SK-MEL-5 (cell line): ENCODE measurements at places on chromosomes 1 and 21. TPM values are rescaled to one million over a fixed set of nuclear protein-coding genes. Genes with fewer than 3 reads are reported as not detected.

- peak; percentile 82 for DNase-seq
Measured at GRCh38 chr1:107277022-107277421, 136.2 kb downstream of the NTNG1 start.

GRCh38 chr1:61539720-61540462, 185.1 kb downstream of the TM2D1 start:
- DNase-seq = no peak

DNA sequence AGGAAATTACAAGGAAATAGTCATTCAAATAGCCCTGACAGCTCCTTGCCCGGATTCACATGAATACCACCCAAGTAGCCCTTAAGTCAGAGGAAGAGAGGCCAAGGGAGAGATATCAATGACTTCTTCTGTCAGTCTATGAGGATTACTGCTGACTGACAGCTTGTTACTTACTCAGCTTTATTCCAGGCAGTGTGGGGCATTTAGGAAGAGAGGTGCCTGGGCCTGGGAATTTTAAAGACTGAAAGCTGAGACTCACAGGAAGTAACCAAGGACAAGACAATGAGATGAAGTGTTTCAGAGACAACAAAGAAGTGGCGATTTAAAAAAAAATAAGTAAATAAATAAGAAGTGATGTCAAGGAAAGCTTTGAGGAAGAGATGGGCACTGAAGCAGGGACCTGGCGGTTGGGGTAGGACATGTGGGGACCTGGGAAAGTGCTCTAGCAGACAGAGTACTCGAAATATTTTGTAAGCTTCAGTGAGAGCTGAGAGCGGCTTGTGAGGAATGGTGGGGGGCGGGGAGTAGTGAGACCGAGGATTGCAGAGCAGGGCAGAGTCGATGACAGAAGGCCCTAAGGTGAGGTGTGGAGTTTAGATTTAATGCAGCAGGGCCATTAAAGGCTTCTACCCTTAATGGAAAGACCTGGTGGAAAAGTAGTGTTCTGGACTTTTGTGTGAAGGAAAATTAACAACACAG, 58.9 kb downstream of the ST3GAL3 start:
- peak; percentile 10 for DNase-seq

DNA sequence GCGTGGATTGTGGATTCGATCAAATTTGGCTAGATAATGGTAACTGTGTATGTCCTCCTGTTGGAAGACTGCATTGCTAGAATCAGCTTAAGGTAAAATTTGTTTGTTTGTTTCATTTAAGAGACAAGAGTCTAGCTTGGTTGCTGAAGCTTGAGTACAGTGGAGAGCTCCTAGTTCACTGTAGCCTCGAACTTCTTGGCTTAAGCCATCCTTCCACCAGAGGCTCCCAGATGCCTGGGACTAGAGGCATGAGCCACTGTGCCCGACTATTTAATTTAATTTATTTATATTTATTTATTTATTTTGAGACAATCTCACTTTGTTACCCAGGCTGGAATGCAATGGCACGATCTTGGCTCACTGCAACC, 1.5 kb downstream of the PHACTR4 start:
- DNase-seq = no peak

GRCh38 chr1:26811057-26811456, 15.4 kb upstream of the ZDHHC18 start:
- DNase-seq = no peak

DNA sequence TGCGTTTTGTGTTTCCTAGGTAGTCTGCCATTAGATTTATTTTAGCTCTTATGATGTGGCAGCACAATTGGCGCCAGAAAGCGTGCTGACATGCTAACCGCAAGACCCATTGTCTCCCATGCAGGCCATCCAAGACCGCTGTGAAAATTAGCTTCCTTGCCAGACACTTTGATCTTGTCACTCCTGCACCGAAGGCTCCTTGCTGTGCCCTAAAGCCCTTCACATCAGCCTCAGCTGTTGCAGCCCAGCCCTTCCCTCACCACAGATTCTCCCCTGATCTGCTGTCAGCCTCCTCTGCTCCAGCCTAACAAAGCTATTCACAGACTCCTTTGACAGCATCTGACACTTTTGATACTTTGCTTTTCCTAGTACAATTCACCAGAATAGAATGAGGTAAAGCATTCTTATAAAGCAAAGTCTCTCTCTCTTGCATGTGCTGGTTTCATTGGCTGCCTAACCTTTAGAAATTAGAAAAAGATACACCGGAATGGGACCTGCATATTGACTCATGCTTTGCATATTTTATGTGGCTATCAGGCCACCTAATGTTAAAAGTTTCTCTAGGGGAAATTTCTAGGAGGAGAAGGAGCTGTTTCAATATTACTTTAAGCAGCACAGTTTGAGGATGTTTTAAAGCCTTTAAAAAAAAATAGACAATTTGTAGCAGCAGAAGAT, 280.3 kb upstream of the FMN2 start:
- no peak for DNase-seq

GRCh38 chr1:174999936-175000696, at the start of gene CACYBP:
TSS of gene CACYBP (plus strand) at chr1:174999947. CDS start at chr1:175000181, 234 bp downstream.
- peak; percentile 36 for DNase-seq

DNA sequence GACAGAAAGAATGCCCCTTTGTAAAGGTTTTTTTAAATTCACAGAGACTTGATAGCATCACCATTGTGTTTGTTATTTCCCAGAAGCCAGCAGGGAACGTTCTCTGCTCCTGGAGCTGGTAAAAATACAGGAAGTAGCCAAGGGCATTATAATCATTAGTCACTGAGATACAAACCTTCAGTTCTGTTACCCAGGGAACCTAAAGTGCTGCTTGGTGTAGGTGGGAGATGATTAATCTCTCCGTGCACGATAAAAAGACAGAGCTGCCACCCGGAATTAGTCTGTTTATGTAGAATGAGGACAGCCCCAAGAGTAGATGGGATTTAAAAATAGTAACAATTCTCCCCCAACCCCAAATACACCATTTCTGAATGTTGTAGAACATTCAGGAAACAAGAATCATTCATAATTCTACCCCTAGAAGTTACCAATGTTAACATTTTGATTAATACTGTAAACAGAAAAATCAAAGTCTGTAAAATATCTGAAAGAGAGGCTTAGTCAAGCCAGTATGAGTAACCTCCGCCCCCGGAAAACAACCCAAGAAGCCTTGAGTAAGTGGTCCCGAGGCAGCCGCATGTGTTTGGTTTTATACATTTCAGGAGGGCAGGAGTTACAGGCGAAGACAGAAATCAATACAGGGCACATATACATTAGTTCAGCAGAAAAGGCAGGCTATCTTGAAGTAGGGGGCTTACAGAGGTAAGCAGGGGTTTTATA, 45.3 kb upstream of the CTBS start:
- DNase-seq = peak; percentile 27

GRCh38 chr1:207088701-207089626, at the start of gene C4BPB:
TSS of gene C4BPB (plus strand) at chr1:207088860. CDS start at chr1:207089532, 672 bp downstream.
- no peak for DNase-seq

GRCh38 chr1:151047925-151048644, 534 bp downstream of the C1orf56 start:
- peak; percentile 79 for DNase-seq

DNA sequence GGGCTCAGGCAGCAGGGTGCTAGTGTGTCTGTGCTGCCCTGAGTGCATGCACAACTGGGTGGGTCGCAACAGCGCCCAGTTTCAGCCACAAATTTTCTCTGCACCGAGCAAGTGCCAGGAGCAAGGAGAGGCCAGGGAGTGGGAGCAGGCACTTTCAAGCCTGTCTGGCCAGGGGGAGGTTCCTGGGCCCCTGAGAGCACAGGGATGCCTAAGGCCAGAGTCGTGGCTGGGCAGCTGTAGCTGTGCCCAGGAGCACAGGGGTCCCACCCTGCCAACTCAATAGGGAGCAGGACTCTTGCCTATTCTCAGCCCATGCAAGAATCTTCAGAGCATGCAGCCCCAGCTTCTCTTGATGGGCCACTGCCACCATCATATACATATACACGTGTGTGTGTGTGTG, 1577.4 kb downstream of the KCNT2 start:
- DNase-seq = no peak

- DNase-seq = peak; percentile 96
Measured at GRCh38 chr1:222784371-222784770, 30.5 kb upstream of the DISP1 start.

- DNase-seq = no peak
Measured at GRCh38 chr1:164664127-164664526, 105.1 kb downstream of the PBX1 start.

GRCh38 chr1:184051485-184052193, at the start of gene TSEN15:
TSS of gene TSEN15 (plus strand) at chr1:184051730. CDS start at chr1:184051756, 26 bp downstream.
- peak; percentile 84 for DNase-seq

- DNase-seq = no peak
Measured at GRCh38 chr1:202596638-202597037, 113.6 kb downstream of the SYT2 start.

GRCh38 chr1:160129046-160129445, 13.5 kb downstream of the ATP1A2 start:
- DNase-seq = no peak

DNA sequence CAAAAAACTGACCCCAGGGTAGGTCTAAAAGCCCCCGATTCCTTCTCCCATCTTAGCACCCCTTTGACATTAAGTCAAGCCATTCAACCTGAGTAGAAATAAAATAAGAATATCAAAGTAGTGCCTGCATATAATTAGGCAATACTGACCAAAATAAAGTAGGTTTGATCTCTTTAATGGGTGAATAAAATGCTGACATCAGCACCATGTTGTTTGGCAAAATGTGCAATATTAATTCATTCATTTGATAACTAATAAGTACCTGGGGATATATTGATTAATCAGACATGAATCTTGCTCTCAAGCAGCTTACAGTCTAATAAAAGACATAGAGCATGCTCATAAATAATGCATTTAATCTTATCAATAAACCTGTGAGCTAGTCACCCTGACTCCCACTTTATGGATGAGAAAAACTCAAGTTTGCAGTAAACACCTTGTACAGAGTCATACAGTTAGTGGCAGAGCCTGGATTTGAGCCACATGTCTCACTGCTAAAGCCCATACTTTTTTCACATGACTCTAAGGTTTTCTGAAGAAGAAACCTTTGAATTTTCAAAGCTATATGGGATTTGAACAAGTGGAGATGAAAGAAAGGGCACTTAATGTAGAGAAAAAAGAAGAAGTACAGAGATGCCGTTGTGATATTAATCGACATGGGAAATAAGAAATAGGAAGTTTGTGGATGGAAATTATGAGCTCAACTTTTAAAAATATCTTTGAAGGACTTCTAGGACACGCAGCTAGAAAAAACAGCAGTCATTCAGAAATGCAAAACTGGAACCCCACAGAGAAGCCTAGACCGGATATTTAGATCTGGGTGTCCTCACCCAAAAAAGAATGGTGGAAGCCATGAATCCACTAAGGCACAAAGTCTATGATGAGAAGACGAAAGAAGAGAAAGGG, 183.9 kb downstream of the TOMM20 start:
- DNase-seq = no peak

DNA sequence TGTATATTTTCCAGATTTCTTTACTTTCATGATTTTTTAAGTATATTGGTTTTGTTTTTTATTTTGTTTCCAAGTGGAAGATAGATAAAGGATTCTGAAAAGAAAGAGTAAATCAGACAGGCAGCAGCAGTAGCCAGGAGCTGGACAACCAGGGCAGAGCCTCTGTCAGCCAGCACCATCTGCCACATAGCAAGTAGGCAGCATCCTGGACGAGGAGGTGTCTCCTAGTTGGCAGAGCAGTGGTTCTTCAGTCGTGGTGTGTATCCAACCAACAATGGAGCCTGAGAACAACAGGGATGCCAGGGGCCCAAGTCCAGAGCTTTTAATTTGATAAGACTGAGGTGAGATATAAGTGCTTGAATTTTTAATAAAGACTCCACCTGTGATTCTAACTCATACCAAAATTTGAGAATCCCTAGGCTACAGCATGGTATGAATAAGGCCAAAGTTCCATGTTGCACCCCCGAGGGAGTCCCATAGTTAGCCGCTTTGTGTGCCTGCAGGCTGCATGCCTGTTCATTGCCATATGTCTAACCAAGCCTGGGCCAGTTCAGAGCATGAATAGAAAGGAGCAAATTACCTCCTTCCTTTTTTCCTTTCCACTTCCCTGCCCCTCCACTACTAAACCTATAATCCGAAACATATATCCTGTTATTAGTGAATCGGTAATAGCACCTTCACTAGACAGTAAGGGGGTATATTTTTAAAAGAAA, 153.2 kb downstream of the NTNG1 start:
- DNase-seq = no peak

DNA sequence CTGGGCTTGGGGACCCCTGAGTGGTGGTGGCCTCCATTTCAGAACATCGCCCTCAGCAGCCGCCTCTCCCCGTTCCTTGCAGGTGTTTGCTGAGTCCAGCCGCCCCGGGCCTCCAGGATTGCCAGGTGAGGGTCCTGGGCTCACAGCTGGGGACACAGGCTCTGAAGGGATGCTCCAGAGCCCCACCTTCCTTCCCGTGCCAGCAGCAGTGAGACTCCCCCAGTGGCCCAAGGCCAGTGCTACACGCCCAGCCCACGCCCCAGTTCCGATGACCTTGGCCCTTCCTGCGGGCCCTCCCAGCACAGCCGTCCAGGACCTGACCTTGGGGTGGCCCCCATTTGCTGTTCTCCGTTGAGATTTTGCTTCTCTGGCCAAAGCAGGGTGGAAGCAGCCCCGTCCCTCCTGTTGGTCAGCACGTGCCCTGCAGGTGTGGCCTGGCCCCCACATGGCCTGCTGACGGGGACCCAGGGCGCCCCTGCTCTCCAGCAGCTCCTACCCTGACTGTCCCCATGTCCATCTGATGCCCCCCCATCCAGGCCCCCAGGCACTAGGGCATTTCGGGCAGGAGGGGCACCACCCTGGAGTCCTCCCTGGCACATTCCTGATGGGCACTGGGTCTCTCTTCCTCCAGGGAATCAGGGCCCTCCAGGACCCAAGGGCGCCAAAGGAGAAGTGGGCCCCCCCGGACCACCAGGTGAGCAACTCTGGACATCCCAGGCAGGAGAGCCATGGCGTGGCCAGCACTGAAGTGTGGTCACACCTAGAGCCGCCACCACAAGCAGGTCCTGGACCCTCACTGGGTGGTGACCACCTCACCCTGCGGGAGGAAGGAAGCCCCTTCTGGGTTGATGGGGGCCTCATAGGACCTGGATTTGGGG, 45.0 kb downstream of the SLC19A1 start:
- no peak for DNase-seq

GRCh38 chr21:37077403-37077802, 4.3 kb downstream of the TTC3 start:
- DNase-seq = no peak

DNA sequence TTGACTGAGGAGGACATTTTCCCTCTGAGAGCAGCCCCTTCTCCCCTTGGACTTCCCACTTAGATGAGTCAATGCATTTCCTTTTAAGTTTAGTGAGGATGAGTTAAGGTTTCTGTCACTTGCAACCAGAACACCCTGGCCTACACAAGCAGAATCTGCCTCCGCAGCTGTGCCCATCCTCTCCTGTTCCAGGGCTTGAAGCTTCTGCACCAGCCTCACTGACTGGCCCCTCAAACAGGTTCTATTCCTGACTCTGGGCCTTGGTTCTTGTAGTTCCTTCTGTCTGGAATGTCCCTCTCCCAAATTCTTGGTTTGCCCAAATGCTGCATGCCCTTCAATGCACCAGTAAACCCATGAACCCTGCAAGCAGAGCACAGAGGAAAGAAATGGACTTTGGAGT, 394.4 kb downstream of the PTPRU start:
- DNase-seq = no peak

Gene HSD11B1
- total RNA-seq = not detected in 2 replicates

Gene ZBED6
- 10.3 and 14.7 TPM in 2 replicates for total RNA-seq

Gene SPATA46
- 0.32 TPM in 1 of 2 replicates, not detected in the other for total RNA-seq

Gene RPE65
- not detected in 2 replicates for total RNA-seq

Gene ELAPOR1
- total RNA-seq = 0.35 TPM in 1 of 2 replicates, not detected in the other

Gene TTF2
- 63.9 and 76.7 TPM in 2 replicates for total RNA-seq

Gene ILDR2
- total RNA-seq = 0.79 and 0.90 TPM in 2 replicates

Gene TARS2
- total RNA-seq = 24.7 and 28.3 TPM in 2 replicates

Gene PTPRF
- total RNA-seq = 6.3 and 8.7 TPM in 2 replicates

Gene LRRC53
- total RNA-seq = not detected in 2 replicates

Gene TMEM61
- not detected in 2 replicates for total RNA-seq

Gene GJC2
- 0.16 TPM in 1 of 2 replicates, not detected in the other for total RNA-seq

Gene PGBD5
- total RNA-seq = 0.61 and 0.80 TPM in 2 replicates

Gene ELAVL4
- total RNA-seq = 0.05 and 0.16 TPM in 2 replicates
